ENCODE measurements at places on chromosomes 6 and 20. TPM values are rescaled to one million over a fixed set of nuclear protein-coding genes. Genes with fewer than 3 reads are reported as not detected.

HRH3 gene
- not detected for total RNA-seq

VWA7 gene
- 0.29 TPM for total RNA-seq

C6orf163 gene
- total RNA-seq: 3.3 TPM

DNA sequence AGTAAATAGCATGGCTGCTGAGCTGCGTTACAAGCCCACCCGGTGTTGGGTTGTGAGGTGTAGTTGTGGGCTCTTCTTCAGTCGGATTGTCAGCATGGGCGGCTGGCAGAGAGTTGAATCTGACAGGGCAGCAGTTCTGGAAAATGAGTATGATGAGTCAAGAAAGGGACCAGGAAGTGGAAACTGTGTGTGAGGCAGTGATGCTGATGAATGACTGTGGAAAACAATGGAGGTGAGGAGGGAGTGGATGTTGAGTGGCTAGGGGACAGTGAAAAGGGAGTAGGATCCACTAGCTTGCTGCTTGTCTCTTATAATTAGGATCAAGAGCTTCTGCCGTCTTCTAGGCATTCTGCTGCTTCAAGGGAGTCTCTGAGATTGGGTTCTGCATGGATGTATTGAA lies 154.3 kb downstream of the ESR1 start:
- DNase-seq: no peak
